Stimulated activated naive CD4-positive, alpha-beta T cell treated with Interleukin-2 at 50 U/mL for 16 hours (primary cell): ENCODE measurements at places on chromosomes 3 and 15.

DNA sequence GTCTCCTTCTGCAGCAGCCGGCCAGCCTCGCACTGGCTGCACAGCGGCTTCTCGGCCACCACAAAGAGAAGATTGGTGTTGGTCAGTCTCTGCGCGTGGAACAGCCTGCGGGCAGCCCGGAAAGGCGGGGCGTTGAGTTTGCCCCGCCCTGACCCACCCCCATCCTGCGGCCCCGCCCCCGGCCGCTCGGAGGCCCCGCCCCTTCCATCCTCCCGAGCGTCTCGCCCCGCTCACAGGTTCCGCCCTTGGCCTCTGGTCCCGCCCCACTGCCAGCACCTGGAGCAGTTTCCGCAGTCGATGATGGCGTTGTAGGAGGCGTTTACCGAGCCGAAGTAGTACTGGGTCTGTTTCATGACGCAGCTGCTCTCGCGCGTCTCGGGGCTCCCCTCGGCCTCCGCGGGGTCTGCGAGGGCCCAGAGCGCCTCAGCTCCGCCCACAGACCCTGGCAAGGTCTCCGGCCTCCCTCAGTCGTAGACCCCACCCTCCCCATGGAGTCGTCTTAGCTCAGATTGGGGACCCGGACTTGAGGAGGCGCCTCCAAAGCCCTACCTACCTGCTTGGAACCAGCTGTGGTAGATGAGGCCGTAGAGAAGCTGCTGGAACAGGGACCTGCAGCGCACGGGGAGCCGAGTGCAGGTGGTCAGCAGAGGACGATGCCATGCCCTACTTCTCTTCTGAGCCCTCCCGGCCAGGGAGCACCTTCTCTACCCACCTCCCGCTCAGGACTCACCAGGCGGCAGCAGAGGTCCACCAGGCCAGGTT, 5.9 kb upstream of the TMEM115 start:
- DNase-seq = peak; percentile 94

GRCh38 chr3:53224026-53224425, 31.8 kb downstream of the TKT start:
- DNase-seq = no peak

GRCh38 chr3:140092848-140093536, 158.0 kb downstream of the CLSTN2 start:
- DNase-seq = no peak

- DNase-seq = no peak
These were observed 62.4 kb downstream of the MBNL1 start for GRCh38 chr3:152331018-152331541.

GRCh38 chr3:155917781-155918180, 47.3 kb downstream of the GMPS start:
- DNase-seq = no peak

- DNase-seq = peak; percentile 27
These were observed 25.7 kb downstream of the RPLP1 start for GRCh38 chr15:69478259-69478781.

DNA sequence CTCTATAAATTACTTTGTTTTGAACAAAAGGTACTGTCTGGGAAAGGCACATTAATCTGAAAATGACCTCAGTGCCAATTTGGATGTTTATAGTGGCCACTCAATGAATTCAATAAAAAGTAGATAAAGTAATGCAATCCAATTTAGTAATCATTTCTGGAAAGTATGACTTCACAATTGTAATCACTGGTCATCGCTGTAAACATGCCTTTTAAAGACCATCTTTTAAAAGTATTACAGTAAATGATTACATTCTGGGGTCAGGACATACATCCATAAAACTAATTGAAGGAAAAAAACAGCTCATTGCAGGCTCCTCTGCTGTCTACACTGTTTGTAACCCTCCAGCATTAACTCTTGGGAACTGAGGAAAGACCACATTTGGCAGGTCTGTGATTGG, 43.2 kb downstream of the HRH1 start:
- no peak for DNase-seq

- DNase-seq = no peak
These were observed 141.0 kb downstream of the MYLK start for GRCh38 chr3:123743121-123743520.

DNA sequence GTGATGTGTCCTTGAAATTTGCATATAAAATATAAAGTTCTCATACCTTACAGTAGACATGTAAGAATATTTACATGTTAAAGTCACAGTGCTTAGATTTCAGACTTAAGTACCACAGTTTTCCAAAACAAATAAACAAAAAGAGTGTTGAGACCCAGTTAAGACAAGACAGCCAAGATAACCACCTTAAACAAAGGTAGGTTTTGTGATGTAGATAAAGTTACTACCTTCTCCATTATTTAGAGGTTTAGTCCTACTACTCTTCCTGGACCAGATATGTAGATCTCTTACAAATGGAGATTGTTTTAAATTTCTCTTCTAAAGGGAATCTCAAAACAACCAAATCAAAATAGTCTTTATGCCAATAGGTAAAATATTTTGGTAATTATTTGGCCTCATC, 15.7 kb downstream of the OR5H15 start:
- no peak for DNase-seq

GRCh38 chr3:169327546-169328356, 335.8 kb downstream of the MECOM start:
- no peak for DNase-seq

DNA sequence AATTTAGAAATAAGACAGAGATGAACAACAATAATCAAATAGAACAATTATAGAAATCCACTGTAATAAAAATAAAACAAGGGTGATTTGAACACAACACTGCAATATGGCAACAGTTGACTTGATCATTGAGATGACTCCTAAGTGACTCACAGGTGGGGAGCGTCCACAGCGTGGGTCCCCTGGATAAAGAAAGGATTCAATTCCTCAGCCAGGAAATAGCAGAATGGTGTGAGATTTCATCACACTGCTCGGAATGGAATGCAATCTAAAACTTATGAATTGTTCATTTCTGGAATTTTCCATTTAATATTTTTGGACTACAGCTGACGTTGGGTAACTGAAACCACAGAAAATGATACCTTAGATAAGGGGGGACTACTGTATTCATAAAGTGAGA, 82.0 kb downstream of the CNTN3 start:
- DNase-seq = no peak

- DNase-seq = no peak
These were observed 18.0 kb upstream of the CLEC3B start for GRCh38 chr3:45008117-45008516.

DNA sequence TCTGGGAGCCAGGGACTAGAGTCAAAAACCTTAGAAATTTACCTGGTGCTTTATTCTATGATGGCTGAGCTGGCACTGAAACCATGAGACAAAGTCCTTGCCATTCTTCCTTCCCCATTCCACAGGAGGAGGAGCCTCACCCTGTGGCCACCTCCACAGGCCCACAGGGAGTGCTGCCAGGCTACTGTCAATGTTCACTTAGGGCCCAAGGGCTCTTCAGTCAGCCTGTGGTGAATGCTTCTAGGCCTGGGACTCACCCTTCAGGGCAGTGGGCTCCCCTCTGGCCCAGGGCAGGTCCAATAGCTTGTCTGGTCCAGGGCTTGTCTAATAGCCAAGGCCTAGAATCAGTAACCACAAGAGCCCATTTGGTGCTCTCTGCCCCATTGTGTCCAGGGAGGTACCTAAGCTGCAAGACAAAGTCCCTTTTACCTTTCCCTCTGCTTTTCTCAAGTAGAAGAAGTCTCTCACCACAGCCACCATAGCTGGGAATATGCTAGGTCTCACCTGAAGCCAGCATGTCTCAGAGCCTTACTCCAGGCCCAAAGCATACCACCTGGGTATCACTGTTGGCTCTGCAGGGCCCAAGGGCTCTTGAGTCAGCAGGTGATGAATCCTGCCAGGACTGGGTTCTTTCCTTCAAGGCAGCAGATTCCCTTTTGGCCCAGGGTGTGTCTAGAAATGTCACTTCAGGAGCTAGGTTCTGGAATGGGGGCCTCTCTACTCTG, 61.8 kb upstream of the CHRNB4 start:
- DNase-seq = no peak

DNA sequence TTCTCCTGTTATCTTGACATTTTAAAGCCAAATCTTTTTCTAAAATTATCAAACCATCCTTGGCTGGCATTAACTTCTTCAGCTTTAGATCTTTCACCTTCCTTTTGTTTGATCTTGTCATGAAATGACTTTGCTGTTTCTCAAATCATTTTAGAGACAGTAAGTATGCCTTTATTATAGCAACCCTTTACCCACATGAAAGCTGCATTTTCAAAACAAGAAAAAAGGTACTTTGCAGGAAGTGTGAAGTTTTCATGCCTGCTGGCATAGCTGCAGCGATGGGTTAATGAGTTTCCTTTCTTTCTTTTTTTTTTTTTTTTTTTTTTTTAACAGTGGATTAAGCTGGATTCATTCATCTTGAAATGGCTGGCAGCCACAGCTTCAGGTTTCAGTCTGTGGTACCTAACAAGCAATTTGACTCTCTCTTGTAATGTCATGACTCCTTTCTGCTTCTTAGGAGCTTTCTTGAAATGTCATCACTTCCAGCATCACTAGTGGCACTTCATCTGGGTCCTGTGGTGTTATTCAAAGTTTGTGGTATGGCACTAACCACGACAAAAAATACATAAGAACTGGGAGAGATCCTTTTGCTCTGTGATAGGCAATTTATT, 18.8 kb downstream of the SLC25A26 start:
- no peak for DNase-seq
